Effector memory CD4-positive, alpha-beta T cell (primary cell): ENCODE measurements at places on chromosomes 2 and 18.

GRCh38 chr2:238476258-238476657 lies 49.5 kb downstream of the ASB1 start:
- no peak for DNase-seq

DNA sequence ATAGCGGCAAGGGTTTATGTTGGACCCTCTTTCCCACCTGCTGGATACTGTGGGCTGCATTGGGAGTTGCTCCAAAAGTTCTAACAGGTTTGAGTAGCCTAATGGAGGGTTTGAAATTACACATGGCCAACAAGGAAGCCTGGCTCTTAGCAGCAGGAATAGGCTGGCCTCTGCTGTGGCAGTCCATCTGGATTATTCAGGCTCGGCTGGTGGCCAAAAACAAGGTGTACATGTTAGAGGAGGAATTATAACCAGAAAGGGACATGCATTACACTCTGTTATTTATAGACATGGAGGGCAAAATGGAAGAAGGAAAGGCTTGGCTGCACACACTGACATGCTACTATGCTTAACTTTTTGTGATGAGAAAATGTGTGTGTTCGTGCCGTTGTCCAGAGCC lies 61.1 kb upstream of the NRXN1 start:
- no peak for DNase-seq

DNA sequence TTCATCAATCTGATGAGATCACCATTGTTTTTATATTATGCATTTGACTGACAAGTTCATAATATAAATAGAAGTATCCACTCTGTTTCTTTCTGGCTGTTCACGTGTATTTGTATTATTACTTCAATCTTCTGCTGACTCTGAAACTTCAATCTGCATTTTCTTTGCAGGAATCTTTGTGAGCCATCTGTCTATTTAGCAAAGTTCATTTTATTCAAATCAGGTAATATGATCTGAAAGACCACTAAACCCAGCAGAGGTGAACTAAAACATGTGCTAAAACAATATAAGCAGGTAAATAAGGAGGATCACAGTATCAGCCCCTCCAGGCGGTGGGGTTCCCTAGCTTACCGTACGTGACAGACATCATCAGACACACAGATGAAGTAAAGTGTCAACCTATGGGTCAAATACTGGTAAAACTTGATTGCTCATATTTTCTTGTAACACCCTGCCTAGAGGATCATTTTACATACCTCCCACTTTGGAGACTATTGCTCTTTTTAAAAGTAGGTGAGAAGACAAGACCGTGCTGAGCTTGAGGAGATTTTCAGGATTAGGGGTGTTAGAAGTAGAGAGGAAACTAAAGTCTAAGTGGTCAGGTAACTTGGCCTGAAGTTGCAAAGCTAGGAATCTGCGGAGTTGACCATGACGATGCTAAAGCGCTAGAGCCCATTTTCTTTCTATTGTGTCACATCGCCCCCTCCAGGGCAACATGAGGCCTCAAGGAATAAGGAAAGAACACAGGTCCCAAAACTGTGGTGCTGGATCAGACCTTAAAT lies 9.0 kb downstream of the DTNB start:
- DNase-seq, result no peak

- no peak for DNase-seq
Observed at GRCh38 chr18:73724958-73725357, 422.7 kb downstream of the FBXO15 start.

DNA sequence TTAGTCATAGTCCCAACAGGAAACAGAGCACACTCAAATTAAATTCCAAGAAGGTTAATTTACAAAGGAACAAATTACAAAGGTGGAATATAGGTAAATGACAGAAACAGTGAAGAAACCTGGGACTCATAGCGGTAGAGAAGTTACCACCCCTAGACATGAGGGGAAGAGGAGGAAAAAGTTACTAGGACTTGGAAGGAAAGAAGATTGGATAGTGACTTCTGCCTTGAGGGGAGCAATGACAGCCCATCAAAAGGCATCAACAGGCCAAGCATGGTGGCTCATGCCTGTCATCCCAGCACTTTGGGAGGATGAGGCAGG lies 2.4 kb upstream of the PDE11A start:
- DNase-seq, result no peak

- no peak for DNase-seq
Observed at GRCh38 chr2:12087671-12088380, 341.4 kb downstream of the LPIN1 start.

GRCh38 chr2:30958918-30959265 lies 151.6 kb upstream of the CAPN13 start:
- no peak for DNase-seq
